ENCODE measurements at places on chromosomes 7 and 10.
A peak's percentile ranks its signal among the peaks of the same experiment; 100 is the strongest.

DNA sequence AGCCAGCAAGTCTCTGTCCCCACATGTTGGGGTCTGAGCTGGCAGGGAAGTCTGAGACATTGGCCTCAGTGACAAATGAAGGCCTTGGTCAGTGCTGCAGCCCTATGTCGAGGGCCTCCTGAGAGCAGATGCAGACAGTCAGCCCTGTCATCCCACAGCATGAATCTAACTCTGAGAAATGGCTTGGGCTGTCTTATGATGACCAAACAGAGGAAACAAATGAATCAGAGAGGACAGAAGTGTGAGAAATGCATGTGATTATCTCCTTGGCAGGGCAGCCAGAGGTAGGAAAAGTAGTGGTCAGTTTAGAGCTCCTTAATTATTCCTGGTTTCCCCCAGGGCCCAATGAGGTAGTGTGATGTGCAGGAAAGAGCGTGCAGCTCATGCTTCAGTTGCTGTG, 287.6 kb downstream of the SORCS3 start:
- DNase-seq: no peak
- H3K4me1 ChIP-seq: no peaks in the 10 kb centered on the region
- no peak overlapping the region for H3K4me3 ChIP-seq
- no peaks in the 10 kb centered on the region for H3K27me3 ChIP-seq
- H3K27ac ChIP-seq: no peak overlapping the region
- H3K36me3 ChIP-seq: no peaks in the 10 kb centered on the region

GRCh38 chr7:134009314-134010110, 117.6 kb upstream of the LRGUK start:
- no peaks in the 10 kb centered on the region for H3K27me3 ChIP-seq
- H3K4me3 ChIP-seq: no peak overlapping the region
- H3K27ac ChIP-seq: no peak overlapping the region
- H3K4me1 ChIP-seq: no peaks in the 10 kb centered on the region

DNA sequence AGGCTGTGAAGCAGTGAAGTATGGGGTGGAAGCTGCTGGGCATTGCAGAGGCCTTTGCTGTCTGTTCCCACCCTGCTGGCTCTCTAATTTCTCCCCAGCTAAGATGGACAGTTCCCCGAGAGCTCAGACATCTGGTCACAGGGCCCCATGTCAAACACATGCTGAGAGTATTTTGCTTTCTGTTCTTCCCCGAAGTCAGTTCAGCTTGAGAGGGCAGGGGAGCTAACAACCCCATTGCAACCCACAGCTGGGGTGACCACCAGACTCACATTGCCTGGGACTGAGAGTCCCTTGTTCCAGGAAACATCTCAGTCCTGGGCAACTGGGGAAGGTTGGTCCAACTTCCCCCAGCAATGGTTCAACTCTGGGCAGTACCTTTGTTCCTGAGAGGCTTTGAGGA, 52.8 kb downstream of the ABCA13 start:
- no peak overlapping the region for H3K4me3 ChIP-seq
- no peaks in the 10 kb centered on the region for H3K36me3 ChIP-seq
- no peaks in the 10 kb centered on the region for H3K27me3 ChIP-seq

- H3K27me3 ChIP-seq: no peaks in the 10 kb centered on the region
- no peak overlapping the region for H3K27ac ChIP-seq
- H3K4me1 ChIP-seq: no peaks in the 10 kb centered on the region
- DNase-seq: no peak
These were observed 15.3 kb downstream of the LIPK start for GRCh38 chr10:88721392-88721791.

GRCh38 chr10:65765006-65765541, 1160.8 kb upstream of the LRRTM3 start:
- no peak overlapping the region for H3K27ac ChIP-seq
- H3K36me3 ChIP-seq: no peaks in the 10 kb centered on the region
- no peaks in the 10 kb centered on the region for H3K4me1 ChIP-seq

- no peak overlapping the region for H3K27ac ChIP-seq
- DNase-seq: no peak
- H3K27me3 ChIP-seq: no peaks in the 10 kb centered on the region
- H3K4me3 ChIP-seq: no peak overlapping the region
These were observed 206.3 kb upstream of the PRSS1 start for GRCh38 chr7:142542942-142543341.

DNA sequence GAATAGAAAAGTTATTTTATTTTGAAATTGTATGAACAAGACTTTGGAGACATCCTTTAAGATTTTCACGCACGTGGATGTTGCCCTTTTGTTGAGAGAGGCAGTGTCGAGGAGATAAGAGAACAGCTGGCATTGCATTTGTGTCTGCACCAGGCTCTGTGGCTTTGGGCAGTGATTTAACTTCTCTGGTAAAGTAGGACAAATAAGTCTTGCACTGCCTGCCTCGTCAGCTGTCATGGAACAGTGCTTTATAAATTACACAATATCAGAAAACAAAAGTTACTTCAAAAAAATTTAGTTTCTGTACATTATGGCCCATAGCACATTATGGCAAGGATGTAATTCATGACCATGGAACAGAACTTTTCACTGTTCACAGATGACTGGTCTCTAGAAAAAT, 20.1 kb downstream of the SNX10 start:
- no peak overlapping the region for H3K27ac ChIP-seq
- H3K27me3 ChIP-seq: no peaks in the 10 kb centered on the region
- no peaks in the 10 kb centered on the region for H3K4me1 ChIP-seq
- H3K36me3 ChIP-seq: no peaks in the 10 kb centered on the region
- H3K4me3 ChIP-seq: no peak overlapping the region

- no peaks in the 10 kb centered on the region for H3K27me3 ChIP-seq
- H3K4me1 ChIP-seq: no peaks in the 10 kb centered on the region
- H3K4me3 ChIP-seq: no peak overlapping the region
- peak; percentile 21 for DNase-seq
These were observed 84.7 kb upstream of the TMEM168 start for GRCh38 chr7:112874909-112875308.

DNA sequence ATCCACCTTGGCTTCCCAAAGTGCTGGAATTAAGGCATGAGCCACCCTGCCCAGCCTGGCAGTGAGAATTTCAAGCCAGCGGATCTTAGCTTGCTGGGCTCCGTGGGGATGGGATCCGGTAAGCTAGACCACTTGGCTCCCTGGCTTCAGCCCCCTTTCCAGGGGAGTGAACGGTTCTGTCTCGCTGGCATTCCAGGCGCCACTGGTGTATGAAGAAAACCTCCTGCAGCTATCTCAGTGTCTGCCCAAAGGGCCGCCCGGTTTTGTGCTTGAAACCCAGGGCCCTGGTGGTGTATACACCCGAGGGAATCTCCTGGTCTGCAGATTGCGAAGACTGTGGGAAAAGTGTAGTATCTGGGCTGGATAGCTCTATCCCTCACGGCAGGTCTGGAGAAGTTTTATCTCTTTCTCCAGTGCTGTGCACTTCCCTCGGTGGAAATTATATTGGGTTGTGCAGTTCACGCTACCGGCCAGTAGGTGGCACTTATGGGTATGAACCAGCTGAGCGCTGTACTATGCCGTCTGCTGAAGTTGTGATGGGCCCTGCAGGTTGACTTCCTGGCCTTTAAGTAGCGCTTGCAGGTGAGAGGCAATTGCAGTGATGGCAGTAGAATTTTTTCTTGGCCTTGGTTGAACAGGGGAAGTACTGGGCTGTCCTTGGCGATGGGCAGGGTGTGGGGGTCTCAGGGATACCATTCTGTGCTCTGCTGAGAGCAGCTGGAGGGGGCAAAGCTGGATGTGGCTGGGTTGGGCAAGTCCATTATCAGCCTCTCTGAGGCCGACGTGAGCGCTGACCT, 138.0 kb upstream of the MTPN start:
- peak; percentile 83 for DNase-seq
- no peaks in the 10 kb centered on the region for H3K27me3 ChIP-seq
- no peaks in the 10 kb centered on the region for H3K36me3 ChIP-seq
- H3K27ac ChIP-seq: no peak overlapping the region

- H3K27ac ChIP-seq: no peak overlapping the region
- no peak for DNase-seq
- H3K4me1 ChIP-seq: peaks cover 8% of the 10 kb centered on the region
- no peaks in the 10 kb centered on the region for H3K27me3 ChIP-seq
- no peaks in the 10 kb centered on the region for H3K36me3 ChIP-seq
These were observed 256.6 kb downstream of the ARHGAP21 start for GRCh38 chr10:24467136-24467535.

DNA sequence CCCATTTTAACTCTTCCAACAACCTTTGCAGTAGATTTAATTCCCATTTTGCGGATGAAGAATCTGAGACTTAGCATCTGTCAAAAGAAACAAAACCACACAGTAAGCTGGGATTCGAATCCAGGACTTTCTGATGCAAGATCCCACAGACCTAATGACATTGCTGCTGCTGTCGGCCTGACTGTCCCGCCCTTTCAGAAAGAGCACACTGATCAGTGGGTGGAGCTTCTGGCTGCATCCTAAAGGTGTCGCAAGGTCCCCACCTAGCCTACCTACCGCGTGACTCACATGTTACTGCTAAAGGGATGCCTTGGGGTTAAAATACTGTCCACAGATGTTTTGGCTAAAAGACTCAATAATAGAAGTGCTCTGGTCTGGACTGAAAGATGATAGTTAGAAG, 134.7 kb downstream of the EMX2 start:
- no peaks in the 10 kb centered on the region for H3K4me1 ChIP-seq
- DNase-seq: peak; percentile 61
- no peaks in the 10 kb centered on the region for H3K36me3 ChIP-seq
